ENCODE measurements at places on chromosomes 3 and 15.
A peak's percentile ranks its signal among the peaks of the same experiment; 100 is the strongest.

DNA sequence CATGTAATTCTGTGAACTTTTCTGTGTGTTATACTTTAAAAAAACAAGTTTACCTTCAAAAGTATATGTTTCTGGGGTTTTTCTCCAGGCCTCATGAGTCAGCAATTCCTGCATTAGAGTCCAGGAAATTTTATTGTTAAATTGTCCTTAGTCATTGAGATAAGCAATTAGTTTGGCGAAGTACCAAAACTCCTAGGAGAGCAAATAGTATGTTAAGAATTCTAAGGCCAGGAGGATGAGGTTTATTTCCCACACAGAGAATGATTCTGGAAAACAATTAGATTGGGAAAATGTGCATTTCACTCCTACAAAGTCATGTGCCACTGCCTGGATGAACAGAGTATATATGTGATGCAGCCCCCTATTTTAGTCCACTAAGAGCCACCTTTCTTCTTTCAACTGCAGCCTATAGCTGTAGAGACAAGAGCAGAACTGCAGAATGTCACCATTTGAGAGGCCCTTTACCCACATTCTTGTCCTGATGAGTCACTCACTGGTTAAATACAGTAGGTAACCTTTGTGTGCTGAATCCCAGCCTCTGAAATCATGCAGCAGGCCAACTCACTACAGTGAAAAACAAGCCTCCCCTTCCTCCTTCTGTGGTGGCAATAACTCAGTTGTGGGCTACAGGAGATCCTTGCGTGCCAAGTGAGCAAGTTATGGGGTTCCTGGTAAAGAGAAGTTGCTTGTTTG lies 452.8 kb upstream of the THBS1 start:
- DNase-seq, result no peak

- no peak for DNase-seq
Measured at GRCh38 chr3:182389071-182389815, 404.1 kb upstream of the ATP11B start.

DNA sequence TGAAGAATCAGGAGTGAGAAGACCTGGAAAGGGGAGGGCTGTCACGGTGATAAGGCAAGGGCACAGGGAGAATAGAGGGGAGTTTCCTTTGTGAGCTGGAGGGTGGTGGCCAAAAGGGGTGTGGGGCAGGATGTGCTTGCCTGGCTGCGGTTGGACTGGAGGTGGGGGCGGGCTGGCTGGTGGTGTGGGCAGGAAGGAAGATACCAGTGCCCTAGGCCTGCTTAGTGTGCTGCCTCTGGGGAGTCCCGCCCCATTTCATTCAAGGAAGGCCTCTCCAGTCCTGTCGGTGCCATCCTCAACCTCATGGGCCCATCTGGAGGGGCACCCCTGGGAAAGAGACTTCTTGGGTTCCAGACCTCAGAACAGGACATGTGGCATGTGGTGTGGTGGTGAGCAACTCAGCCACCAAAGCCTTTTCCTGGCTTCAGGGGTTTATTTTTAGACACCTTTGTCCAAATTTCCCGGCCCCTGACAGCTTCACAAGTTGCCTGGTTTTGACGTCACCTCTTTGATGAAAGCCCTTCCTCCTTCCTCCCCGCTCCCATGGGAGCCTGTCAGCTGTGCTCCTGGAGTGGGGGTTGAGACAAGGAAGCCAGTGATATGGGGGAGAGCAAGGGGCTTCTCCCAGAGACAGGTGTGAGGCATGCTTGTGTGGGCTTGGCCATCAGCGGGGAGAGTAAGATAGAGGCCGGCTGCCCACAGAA lies 15.6 kb downstream of the TEX264 start:
- DNase-seq, result no peak

- peak; percentile 53 for DNase-seq
Measured at GRCh38 chr3:107128946-107129345, 248.3 kb upstream of the CCDC54 start.

DNA sequence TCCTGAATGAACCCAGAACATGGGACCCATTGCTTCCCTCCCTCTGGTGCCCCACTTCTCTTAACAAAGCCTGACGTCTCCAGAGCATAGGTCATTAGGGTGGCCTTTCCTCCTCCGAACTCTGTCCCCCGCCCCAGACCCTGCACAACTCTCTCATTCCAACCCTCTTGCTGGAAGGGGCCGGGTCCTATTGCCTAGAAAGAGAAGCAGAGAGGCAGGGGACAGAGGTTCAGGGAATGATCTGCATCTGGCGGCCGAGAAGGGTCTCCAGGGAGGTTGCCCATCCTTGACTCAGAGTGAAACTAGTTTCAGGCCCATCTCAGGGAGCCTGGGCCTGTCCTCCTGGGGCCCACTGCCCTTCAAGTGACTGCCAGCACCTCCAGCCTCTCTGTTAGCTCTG lies 79.0 kb downstream of the LINGO1 start:
- DNase-seq, result no peak

GRCh38 chr3:157040456-157040855 lies 119.5 kb downstream of the CCNL1 start:
- DNase-seq, result no peak

GRCh38 chr15:50261981-50262380 lies 3.5 kb downstream of the HDC start:
- DNase-seq, result no peak

- no peak for DNase-seq
Measured at GRCh38 chr3:53190659-53191058, 29.6 kb downstream of the PRKCD start.

GRCh38 chr3:89474333-89475130 lies 367.1 kb downstream of the EPHA3 start:
- no peak for DNase-seq

GRCh38 chr3:192597913-192598312 lies 129.4 kb downstream of the FGF12 start:
- no peak for DNase-seq

GRCh38 chr15:52255008-52255407 lies 40.6 kb downstream of the MYO5C start:
- DNase-seq, result no peak

- no peak for DNase-seq
Measured at GRCh38 chr3:68458581-68458980, 473.8 kb downstream of the TAFA4 start.

DNA sequence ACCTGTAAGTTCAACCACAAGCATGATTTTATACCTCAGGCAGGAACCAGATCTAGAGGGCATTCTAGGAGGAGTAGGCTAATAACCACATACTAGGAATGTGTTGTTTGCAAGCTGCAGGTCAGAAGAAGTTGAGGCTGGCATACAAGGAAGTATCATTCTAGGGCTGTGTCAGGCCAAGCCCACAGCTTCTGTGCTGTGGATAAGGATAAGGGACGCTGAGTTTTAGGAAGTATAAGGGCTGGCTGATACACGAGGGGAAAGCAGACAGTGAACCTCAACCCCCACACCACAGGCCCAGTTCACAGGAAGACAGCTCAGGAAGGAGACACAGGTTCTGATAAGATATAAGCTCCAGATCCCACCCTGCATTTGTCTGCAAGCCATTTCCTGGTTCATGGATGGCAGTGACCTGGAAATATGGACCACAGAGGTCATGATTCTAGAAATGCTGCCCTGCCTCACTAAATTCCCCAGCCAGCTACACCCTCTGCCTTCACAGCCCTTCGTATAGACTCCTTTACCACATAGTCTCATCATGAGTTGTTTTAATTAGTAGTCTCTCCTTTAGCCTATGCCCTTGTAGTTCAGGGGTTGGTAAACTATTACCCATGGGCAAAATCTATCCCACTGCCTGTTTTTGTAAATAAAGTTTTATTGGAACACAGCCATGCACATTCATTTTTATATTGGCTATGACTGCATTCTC lies 260.7 kb downstream of the OPA1 start:
- DNase-seq, result no peak

DNA sequence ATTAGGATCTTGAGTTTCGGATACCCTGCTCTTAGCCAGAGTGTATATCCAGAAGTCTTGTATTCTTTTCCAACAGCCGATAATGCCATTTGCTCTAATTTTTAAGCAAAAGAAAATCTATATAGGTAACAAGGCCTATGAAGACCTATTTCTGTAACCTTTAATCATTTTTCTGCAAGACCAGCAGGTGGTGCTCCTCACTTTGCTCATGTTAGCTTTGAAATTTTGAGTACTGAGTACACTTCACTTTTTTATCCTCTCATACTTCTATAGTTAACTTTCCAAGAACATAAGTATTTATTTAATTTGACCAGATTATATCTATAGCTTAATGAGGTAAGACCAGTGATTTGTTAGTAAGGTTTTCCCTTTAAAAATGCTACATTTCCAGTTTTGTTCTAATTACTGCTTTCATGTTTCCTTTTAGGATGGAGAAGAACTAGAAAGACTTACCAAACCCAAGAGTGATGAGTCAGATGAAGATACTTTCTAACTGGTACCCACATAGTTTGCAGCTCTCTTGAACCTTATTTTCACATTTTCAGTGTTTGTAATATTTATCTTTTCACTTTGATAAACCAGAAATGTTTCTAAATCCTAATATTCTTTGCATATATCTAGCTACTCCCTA lies 20.5 kb downstream of the SLC35A5 start:
- peak; percentile 16 for DNase-seq

GRCh38 chr15:99433026-99433756 lies 132.6 kb upstream of the MEF2A start:
- no peak for DNase-seq

GRCh38 chr3:168162172-168162571 lies 66.4 kb upstream of the GOLIM4 start:
- DNase-seq, result no peak

DNA sequence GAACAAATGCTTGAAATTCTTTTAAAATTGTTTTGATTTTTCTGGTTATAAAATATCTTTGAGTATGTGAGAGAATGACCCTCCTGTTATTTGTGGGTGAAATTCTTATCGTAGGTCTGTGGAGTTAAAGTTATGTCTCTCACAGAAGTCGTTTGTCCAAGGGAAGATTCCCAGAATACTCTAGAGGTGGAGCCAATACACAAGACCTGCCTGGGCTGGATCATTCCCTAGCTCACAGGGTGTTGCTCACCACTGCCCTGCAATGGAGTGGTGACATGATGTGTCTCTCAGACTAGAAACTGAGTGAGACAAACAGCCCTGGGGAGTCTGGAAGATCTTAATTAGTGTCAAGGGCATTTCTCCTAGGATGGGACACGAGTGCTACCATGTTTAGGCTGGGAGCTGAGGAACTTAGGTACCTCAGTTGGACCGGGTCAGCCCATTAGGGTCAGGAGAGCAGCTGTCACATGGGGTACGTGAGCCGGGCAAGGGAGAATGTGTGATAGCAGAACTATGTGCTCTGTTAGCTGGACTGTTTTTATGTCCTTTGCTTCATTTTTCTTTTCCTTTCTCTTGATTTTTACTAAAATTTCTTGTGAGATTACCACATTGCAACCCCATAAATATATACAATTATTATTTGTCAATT lies 53.6 kb upstream of the MYO5C start:
- DNase-seq, result no peak

GRCh38 chr3:104878395-104878794 lies 488.3 kb upstream of the ALCAM start:
- DNase-seq, result no peak

- DNase-seq, result no peak
Measured at GRCh38 chr3:86995537-86995936, 4.6 kb upstream of the VGLL3 start.

- peak; percentile 66 for DNase-seq
Measured at GRCh38 chr15:48285329-48286214, 45.7 kb upstream of the DUT start.

DNA sequence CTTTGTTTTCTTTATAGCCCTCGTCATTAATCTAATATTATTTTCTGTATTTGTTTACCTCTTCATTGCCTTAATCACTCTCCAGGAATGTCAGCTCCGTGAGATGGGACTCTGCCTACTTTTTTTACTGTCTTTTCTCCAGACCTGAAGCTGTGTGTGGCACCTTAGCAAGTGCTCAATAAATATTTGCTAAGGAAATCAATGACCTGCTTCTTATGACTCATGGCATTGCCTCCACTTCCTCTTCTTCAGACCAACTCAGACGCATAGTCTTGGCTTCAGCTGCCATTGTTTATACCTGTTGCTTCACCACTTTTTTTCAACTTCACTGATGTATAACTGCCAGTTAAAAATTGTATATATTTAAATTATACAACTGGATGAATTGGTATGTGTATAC lies 218.5 kb upstream of the CMC1 start:
- no peak for DNase-seq

- no peak for DNase-seq
Measured at GRCh38 chr3:99578339-99578970, 59.9 kb upstream of the COL8A1 start.

DNA sequence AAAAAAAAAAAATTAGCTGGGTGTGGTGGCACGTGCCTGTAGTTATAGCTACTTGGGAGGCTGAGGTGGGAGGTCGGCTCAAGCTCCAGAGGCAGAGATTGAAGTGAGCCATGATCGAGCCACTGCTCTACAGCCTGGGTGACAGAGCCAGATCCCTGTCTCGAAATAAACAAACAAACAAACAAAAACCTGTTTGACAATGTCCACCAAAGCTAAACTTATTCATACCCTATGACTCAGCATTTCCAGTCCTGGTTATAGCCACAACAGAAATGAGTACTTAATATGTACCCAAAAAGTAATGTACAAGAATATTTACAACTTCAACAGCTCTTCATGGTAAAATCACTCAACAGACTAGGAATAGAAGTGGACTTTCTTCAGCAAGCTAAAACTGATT lies 31.1 kb downstream of the SERP1 start:
- no peak for DNase-seq

- no peak for DNase-seq
Measured at GRCh38 chr15:25739687-25740121, 123.4 kb downstream of the ATP10A start.

DNA sequence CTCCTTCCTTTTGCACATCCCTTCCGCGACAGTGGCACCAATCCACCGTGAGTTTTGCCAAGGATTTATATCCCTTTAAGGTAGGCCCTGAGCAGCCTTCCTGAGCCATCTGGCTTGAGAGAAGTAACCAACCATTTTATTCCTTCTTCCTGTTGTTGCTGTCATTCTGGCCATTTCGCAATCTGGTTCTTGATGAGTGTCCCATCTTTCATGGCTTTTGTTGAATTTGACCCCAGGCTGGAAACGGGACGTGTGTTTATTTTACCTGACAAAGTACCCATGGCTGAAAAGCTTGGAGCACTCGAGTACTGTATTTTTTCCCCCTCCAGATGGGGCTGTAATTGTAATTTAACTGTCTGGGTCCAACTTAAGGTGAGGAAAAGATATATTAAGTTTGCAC lies 173.4 kb downstream of the WNT5A start:
- DNase-seq, result no peak

- DNase-seq, result no peak
Measured at GRCh38 chr3:11230125-11230524, 42.1 kb upstream of the ATG7 start.

Data from SK-N-MC (cell line).